GM13976 (cell line): ENCODE measurements at places on chromosomes 6 and 20.

DNA sequence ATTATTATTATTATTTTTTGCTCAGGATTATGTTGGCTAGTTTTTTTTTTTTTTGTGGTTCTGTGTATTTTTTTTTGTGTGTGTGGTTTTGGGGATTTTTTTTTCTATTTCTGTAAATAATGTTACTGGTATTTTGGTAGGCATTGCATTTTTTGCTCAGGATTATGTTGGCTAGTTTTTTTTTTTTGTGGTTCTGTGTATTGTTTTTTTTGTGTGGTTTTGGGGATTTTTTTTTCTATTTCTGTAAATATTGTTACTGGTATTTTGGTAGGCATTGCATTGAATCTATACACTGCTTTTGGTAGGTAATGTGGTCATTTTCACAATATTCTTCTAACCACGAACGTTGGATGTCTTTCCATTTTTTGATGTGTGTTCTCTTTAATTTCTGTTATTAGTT is 17.4 kb downstream of the PHF3 start:
- DNase-seq: no peak

GRCh38 chr6:152634773-152635172 is 2.4 kb downstream of the SYNE1 start:
- DNase-seq: no peak

DNA sequence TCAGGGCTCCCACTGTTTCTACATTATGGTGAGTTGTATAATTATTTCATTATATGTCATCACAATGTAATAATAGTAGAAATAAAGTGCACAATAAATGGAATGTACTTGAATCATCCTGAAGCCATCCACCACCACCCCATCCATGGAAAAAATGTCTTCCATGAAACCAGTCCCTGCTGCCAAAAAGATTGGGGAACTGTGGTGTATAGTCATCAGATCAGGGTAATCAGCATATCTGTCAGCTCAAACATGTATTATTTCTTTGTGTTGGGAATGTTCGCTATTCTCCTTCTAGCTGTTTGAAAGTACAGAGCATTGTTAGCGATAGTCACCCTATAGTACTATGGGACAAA is 33.8 kb upstream of the SLC22A23 start:
- DNase-seq: no peak

GRCh38 chr20:4488407-4489339 is 233.0 kb upstream of the PRND start:
- DNase-seq: no peak

GRCh38 chr6:29964887-29965562 is 22.7 kb downstream of the HLA-A start:
- peak; percentile 70 for DNase-seq

GRCh38 chr20:31566658-31567379 is 38.3 kb upstream of the ID1 start:
- DNase-seq: no peak

DNA sequence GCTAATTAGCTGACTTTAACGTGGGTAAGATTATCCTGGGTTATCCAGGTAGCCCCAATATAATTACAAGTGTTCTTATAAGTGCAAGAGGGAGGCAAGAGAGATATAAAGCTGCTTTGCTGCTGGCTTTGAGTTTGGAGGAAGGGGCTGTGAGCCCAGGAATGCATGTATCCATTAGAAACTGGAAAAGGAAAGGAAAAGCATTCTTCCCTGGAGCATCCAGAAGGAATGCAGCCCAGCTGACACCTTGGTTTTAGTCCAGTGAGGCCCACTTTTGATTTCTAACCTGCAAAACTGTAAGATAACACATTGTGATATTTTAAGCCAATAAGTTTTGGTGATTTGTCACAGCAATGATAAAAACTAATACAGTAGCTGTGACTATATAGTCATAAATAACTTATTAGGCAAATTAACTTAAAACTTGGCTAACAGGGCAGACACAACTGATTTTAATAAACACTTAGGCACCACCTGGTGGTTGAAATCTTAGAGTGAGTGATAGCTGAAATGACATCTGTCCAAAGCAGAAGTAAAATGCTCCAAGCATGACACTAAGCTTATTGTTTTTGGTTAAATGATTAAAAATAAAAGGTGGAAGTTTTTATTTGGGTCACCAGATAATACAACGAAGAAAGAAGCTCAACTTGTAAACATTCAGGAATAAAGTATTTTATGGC is 35.6 kb downstream of the ADGRF4 start:
- peak; percentile 37 for DNase-seq

DNA sequence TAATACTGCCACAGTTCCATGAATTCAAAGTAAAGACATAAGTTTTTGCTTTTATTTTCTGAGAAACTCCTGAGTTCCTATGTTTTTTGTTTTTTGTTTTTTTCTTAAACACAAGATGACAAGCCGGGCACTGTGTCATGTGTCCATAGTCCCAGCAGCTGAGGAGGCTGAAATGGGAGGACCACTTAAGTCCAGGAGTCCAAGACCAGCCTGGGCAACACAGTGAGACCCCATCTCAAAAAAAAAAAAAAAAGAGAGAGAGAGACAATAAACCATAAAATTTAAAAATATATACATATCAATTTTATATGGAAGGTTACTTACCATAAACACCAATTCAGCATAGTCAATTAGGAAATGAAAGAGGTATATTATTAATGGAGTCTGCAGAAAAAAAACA is 31.9 kb downstream of the PIGU start:
- no peak for DNase-seq

- DNase-seq: peak; percentile 23
Observed at GRCh38 chr20:3164763-3165410, 5.2 kb upstream of the FASTKD5 start.

DNA sequence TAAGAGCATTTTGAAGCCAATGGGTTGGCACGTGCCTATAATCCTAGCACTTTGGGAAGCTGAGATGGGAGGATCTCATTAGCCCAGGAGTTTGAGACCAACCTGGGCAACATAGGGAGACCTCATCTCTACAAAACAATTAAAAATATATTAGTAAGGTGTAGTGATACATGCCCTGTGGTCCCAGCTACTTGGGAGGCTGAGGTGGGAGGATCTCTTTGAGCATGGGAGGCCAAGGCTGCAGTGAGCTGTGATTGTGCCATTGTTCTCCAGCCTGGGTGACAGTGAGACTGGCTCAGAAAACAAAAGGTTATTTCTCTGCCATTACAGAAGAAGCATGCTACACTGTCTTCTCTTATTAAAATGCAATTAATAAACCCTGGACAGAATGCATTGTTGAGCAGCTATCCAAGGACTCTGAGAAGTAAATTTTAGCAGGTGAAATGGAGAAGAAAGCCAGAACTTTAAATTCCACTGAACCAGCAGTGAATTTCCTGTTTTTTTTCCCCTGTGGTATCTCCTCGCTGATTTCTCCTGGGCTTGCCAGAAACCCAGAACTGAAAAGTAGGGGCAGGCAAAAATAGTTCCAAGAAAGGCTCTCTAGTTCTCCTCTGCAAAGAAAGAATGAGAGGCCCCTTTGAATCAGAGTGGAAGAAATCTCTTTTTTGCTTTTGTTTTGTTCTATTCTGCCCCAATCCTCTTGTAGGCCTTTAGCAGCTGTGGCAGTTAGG is 8.4 kb downstream of the AMD1 start:
- no peak for DNase-seq

- DNase-seq: peak; percentile 63
Observed at GRCh38 chr20:46056970-46057855, 28.2 kb downstream of the SLC12A5 start.

- no peak for DNase-seq
Observed at GRCh38 chr6:39416026-39416425, 93.5 kb upstream of the KCNK16 start.

DNA sequence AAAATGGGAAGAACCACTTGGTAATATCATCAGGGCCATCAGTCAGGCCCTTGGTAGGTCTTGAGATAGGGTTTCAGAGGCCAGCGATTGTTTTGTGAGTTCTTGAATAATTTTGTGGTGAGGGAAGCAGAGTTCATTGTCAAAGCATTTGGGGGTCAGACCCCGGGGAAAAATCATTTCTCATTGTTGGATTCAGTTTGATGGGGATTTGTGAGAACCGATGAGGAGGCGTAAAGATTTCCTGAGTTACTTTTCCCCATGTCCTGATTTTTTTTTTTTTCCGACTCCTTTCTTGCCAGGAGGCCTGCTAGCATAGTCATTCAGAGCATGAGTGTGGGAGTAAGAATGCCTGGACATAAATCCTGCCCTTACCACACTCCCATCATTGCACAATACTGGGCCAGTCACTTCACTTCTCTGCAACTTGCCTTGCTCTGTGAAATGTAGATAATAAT is 60.3 kb downstream of the TSHZ2 start:
- no peak for DNase-seq

GRCh38 chr20:13243826-13244376 is 22.8 kb downstream of the ISM1 start:
- no peak for DNase-seq

GRCh38 chr6:94184666-94185464 is 765.5 kb upstream of the EPHA7 start:
- no peak for DNase-seq
